ENCODE measurements at places on chromosomes 7 and 10. TPM values are rescaled to one million over a fixed set of nuclear protein-coding genes. Genes with fewer than 3 reads are reported as not detected.

Gene VSTM2A
- total RNA-seq = not detected

Gene DRGX
- not detected for total RNA-seq

Gene OR2F2
- total RNA-seq = not detected

DNA sequence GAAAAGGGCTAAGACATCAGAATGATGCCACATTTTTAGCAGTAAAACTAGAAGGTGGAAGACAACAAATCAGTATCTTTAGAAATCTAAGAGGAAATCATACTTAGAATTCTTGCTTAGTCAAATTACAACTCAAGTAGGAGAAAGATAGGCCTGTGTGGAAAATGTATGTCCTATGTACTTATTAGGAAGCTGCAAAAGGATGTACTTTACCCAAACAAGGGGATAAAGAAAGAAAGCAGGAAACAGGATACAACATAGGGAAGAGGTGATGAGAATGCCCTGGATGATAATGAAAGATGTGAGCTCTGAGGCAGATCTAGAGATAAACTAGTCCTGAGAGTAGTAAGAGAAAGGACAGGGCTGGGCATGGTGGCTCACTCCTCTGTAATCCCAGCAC lies 54.9 kb downstream of the RNLS start:
- DNase-seq = no peak

GRCh38 chr10:119207713-119208552 lies 562 bp downstream of the GRK5 start:
- peak; percentile 60 for DNase-seq

- no peak for DNase-seq
Observed at GRCh38 chr7:111508387-111508786, 53.9 kb downstream of the IMMP2L start.

- peak; percentile 50 for DNase-seq
Observed at GRCh38 chr10:72316748-72317435, 37.8 kb downstream of the DNAJB12 start.

- DNase-seq = no peak
Observed at GRCh38 chr7:30731581-30731980, 20.4 kb upstream of the INMT start.

DNA sequence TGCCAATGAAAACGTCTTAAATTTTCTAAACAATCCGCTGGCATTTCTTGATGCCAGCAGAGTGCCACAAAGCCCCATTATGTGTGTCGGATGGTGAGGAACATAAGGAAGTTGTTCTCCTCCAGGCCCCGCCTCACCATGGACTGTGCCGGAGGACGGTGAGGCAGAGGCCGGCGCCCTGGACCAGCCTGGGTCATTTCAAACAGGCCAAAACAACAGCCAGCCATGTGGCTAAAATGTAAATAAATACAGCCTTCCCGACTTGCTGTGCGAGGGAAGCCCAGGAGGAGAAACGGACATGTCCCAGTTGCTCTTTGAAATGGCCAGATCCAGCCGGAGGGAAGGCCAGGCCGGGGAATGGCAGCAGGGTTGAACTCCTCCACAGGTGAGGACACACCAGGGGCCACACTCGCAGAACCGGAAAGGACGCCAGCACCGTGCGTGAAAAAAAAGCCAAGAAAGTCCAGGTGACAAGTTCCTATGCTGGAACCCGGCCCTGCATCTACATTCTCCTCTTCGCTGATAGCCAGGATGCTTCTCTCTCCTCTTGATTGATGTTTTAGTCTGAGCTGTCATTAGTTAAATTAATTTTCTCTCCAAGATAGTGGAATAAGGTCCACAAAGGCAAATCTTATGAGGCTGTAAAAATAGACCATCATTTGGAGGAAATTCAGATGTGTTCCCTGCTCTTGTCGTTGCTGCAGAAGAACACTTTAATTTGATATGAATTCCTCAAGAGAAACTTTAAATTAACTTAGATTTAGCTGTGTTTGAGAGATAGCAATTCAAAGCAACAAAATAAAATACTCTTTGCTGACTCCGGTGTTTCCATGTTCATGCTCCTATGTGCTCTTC lies 64.6 kb downstream of the EBF3 start:
- DNase-seq = no peak

GRCh38 chr7:6612819-6613218 lies 2.6 kb upstream of the ZNF853 start:
- no peak for DNase-seq

- DNase-seq = no peak
Observed at GRCh38 chr10:114393482-114393881, 10.8 kb downstream of the AFAP1L2 start.

- no peak for DNase-seq
Observed at GRCh38 chr10:126140746-126141273, 244.4 kb downstream of the FANK1 start.

- no peak for DNase-seq
Observed at GRCh38 chr10:101867931-101868330, 24.3 kb upstream of the KCNIP2 start.

DNA sequence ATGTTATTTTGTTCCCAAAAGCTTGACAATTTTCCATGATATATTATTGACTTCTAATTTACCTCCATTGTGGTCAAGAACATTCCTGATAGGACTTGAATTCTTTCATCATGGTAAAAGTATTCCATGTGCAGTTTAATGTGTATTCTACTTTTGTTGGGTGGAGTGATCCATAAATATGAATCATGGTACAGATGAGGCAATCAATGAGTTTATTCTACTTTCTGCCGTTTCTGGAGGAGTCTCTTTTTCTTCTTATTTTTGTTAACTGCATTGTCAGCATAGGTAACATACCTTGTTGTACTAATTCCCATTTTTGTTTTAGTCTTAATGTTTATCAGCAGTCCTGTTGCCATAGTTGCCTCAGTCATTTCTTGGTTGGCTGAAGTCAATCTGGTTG lies 69.6 kb downstream of the SHOC2 start:
- no peak for DNase-seq

DNA sequence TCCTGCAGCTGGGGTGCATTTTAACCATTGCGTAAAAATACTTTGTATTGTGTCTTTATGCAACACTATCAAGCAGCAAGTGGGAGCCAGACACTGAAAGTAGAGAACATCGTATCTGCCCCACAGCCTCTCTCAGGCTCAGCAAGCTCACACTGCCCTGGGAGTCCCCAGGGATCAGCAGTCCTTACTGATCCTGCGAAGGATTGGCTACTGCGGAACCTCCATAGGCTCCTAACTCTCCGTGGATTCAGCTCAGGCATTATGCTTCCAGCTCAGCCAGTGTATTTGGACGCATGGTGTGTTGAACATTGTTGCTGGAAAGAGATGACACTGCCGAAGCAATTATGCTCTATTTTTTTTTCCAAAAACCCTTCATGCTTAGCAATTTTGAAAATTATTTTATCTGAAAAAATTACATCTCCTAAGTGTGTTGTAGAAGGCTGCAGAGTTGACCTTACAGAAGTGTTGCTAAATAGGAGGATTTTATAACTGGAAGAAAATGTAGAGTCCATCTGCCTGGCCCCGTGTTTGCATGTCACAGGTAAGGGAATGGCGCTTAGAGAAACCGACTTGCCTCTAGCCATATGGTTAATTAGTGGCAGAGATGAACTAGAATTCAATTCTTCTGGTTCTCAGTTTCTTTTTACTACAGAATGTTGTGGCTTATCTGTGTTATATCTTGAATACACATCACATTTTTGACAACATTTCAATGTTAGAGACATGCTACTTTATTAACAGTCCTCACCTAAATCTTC lies 276.4 kb upstream of the COBL start:
- DNase-seq = no peak

DNA sequence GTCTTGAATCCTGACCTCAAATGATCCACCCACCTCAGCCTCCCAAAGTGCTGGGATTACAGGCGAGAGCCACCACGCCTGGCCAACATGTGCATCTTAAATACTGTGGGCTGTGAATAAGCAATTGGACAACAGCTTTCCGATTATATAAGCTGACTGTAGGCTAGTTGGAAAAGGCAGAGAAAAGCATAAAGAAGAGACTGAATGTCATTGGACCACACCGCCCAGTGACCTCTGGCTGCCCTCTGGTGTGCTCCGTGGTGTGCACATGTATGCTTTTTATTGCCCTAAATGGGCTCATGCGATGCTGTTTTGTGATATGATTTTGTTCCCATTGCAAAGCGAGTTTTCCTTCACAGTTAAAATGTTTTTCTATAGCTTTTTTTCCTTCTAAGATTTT lies 15.4 kb upstream of the CSGALNACT2 start:
- no peak for DNase-seq

- DNase-seq = no peak
Observed at GRCh38 chr10:79946271-79947082, 2.4 kb downstream of the SFTPD start.

DNA sequence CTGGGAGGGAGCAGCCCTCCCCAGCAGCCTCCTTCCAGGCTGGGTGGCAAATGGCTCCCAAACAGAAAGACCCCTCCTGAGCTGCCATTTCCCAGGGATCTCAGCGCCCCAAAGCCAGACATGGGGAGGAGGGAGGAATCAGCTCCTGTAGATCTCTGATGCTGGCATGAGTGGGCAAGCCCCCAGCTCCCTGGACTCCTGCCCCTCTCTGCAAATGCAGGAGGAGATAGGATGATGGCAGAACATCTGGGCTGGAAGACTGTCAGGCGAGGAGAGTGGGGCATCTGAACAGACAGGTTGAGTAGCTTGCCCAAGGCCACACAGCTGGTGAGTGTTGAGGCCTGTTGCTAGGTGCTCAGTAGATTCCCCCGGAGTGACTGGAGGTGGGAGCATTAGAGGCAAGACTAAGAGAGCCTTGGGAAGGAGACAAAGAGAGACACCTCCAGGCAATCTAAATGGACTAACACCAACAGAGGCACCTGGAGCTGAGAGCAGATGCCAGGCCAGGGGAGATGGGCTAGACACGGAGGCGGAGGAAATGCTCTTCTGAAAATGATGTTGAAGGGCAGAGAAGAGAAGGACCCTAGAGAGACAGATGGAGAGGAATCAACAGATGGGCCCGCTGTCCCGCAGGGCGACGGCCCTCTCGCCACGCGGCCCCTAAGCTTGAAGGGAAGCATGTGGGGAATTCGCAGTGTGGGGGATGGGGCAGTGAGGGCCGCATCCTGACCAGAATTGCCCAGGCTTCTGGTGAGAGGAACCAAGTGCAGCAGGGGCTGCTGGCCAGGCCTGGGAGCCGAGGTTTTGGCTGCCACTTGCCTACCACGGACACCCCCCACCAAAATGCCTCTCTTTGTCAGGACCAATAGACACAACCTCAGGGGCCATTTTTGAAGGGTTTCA lies 84.8 kb upstream of the LRRC4 start:
- DNase-seq = no peak

GRCh38 chr7:51973071-51973470 lies 656.5 kb upstream of the COBL start:
- no peak for DNase-seq

DNA sequence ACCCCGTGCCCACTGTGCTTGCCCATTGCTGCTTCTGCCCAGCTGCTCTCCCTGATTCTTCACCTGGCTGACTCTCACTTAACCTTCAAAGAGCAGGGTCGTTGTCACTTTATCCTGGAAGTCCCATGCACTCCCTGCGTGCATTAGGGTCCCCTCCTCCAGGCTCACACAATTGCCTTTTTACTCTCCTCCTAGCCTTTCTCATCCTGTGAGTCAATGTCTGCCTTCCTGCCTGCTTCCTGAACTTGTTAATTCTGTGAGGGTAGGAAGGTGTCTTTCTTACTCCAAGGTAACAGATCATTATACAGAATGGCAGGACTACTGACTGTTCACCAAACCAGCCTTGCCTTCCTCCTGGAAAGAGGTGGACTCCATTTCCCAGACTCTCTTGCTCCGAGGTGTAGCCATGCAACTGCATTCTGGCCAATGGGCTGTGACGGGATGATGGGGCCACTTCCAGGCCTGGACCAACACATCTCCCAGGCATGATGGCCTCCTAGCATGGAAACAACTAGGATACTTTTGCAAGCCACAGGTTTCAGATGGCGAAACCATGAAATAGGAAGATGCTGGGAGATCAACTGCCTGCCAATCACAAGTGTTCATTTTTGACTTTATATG lies 54.7 kb downstream of the ARHGAP22 start:
- no peak for DNase-seq

DNA sequence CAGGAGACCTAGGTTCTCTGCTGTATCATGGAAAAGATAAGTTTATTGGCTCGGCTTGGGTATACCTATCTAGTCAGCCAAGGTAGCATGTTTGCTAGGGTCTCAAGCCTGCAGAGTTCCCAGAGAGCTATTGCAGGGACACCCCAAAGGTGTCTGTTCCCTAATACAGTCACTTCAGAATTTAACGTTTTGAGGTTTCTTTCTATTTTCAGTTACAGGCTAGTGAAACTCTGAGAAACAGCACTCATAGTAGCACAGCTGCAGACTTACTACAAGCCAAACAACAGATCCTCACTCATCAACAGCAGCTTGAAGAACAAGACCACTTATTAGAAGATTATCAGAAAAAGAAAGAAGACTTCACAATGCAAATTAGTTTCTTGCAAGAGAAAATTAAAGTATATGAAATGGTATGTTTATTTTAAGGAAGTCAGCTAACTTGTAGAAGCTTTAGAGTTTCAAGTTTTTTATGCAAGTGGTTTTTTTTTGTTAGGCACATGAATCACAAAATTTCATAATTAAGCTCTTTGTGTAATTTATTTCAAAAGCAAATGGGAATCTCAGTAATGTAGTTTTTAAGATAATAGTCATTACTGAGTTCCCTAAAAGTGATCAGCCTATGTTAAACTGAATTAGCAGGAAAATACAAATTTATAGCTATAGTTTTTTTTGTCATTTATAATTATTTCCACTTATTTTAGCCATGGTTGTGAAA lies 54.9 kb downstream of the AKAP9 start:
- DNase-seq = no peak

GRCh38 chr10:80760914-80761371 lies 223.2 kb downstream of the SH2D4B start:
- no peak for DNase-seq

GRCh38 chr10:7373039-7373438 lies 37.8 kb downstream of the SFMBT2 start:
- DNase-seq = no peak

DNA sequence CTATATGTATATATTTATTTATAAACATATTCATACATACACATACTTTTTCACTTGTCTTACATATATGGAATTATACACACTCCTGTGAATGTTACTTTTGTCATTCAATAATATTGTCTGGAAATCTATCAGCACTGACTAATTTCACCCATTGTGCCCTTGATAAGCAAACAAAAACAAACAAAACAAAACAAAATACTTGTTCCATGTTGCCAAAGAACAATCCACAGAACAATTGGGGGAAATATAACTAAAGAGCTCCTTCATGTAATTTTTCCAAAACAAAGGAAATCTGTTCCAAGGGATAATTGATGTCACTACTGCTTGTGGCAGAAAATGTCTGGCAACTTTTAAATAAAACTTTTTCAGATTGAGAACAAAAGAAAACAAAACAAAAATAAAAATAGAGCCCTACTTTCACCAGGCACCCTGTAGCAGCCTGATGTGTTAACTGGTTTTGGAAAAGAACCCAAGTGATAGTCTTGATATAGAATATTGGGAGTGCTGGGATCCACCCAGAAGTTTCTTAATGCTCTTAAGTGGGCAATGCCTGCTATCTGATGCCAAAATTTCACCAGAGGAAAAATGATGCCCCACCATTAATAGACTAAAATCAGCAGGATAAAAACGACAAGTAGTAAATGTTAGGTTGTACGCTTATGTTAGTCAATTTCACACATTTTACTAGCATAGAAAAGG lies 34.0 kb upstream of the CCDC7 start:
- no peak for DNase-seq
